ENCODE measurements at places on chromosomes 5 and 9. TPM values are rescaled to one million over a fixed set of nuclear protein-coding genes. Genes with fewer than 3 reads are reported as not detected.

Gene WNT8A
- not detected for total RNA-seq

DNA sequence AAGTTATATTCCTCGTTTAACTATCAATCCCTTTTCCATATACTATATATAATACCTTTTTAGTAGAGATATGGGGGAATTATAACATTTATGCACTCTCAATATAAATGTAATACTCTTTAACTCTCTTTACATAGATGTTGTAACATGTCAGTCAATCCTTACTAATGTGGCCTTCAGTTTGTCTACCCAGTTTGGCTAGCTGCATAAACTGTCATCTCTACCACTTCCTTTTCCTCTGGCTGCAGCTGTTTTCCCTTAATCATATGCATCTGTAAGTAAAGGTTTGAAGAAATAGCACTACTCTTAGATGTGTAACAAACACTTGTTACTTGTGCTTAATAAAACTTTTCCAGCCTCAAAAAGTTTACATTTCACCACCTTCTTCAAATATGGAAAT lies 13.4 kb downstream of the ABHD17B start:
- DNase-seq = no peak

- DNase-seq = no peak
Measured at GRCh38 chr5:92904021-92904420, 677.0 kb downstream of the NR2F1-AS1 start.

DNA sequence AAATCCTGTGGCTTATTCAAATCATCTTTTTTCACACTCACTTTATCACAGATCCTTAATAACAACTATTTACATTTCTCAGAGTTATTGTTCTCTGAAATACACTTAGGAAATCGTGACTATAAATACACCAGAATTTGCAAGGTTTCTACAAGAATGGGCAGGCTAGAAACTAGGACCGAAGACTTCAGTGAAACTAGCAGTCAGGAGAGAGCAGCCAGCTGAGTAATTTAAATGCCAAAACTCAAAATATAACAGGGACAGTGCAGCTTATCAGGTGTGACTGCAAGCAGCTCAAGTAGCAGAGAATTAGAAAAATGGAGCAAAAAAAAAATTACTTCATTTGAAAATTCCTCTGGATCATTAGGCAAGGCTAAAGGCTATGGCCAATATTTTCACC lies 719.3 kb upstream of the ZNF608 start:
- no peak for DNase-seq
